ENCODE measurements at places on chromosomes 2 and 18.

- DNase-seq = peak; percentile 52
These were observed 435 bp downstream of the IFT172 start for GRCh38 chr2:27489118-27489497.

- DNase-seq = no peak
These were observed 7.7 kb downstream of the FHL2 start for GRCh38 chr2:105391058-105391627.

GRCh38 chr2:192139813-192140212 lies 54.9 kb downstream of the TMEFF2 start:
- no peak for DNase-seq

GRCh38 chr2:166057370-166058164 lies 70.3 kb downstream of the SCN1A start:
- DNase-seq = peak; percentile 55

DNA sequence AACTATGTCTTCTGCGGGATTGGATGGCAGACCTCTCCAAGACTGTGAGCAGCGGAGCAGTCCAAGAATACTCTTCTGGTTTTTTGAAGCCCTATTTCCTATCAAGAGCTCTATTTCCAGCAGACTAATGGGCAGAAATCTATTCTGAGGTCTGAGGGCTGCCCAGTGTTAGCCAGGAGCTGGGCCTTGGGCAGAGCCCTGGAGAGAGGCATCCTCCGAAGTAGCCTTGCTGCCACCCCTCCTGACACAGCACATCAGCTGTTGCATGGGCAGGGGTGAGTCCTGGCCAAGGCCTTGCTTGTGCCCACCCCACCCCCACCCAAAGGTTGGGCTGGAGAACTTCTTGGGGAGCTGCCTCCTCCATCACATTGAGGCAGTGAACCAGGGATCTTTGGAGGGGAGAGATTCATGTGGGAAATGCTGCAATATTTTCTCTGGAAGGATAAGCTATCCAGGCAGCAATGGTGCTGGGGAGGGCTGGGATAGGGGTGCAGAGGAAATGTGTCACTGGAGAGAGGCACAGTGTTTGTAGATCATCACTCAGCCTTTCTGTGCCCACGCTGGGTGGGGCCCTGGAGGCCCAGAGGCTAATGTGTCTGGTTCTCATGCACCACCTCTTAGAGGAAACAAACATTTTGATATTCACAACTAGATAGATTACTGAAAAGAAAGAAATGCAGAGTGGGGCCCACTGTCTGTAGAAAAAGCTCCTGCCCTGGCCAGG lies 104.7 kb downstream of the VSNL1 start:
- DNase-seq = no peak

DNA sequence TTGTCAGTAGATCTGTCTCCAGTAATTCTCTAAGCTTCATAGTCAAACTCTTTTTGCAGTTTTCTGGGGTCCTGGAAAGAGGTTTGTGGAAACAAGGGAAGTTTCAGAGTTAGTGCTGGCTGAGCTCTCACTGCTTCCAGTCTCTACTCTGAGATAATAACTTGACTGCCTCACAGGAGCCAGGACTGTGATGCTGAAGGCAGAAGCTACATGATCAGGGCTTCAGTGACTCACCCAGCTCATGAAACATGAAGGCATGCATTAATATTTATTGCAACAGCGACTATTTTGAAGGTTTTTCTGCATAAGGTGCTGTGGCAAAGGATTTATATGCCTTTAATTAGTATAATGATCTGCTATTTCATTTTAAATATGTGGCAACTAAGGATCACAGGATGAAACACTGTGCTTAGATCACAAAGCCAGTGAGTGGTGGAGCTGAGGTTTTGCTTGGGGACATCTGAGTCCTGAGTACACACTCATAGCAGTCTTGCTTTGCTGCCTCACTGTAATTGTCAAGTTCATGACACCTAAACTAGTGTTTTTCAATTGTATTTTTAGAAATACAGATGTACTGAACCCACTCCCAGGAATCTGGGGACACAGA lies 448.4 kb upstream of the GCFC2 start:
- DNase-seq = no peak

GRCh38 chr2:59804732-59805131 lies 748.7 kb downstream of the BCL11A start:
- DNase-seq = no peak

DNA sequence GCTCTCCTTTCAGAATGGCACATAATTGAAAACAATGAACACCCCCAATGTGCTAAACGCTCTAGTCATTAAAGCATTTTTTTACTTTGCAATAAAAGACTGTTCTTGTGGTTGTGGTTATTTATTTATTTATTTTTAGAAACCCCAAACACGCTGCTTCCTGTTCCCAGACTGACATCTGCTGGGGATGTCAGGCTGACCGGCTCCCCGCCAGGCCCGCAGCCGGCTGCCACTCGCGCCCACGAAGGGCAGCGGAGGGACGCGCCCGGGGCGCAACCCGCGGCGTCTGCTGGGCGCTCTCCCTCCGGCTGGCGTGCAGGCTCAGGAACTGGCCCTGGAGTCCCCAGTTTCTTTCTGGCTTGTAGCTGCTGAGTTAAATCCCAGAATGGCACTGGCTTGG lies 83.1 kb upstream of the SP3 start:
- DNase-seq = no peak

GRCh38 chr18:67518566-67518965 lies 2.0 kb upstream of the DSEL start:
- no peak for DNase-seq

DNA sequence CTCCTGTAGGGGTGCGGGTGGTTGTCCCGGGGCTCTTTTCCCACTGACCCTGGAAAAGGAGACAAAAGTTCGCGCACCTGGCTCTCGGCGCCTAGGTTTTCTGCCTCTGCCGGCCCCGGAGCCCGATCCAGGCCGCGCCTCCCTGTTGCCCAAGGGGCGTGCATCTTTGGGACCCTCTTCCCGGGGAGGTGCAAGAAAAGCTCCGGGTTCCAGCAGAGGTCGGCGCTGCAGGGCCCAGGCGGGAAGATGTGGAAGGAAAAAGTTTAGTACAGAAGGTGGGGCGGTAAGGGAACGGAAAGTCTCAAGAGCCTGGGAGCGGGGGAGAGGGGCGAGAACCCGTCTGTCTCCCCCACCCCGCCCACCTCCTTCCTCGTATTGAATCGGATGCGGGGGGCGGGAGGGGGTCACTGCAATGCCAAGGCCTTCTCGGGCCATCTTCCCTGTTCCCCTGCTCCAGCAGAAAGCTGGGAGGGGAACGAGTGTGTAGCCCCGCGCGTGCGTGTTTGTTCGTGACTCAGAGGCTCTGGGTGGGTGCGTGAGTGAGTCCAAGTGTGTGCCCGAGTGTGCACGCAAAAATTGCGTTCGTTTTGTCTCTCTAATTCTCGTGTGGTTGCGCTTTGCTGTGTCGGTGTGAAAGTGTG lies 6.3 kb upstream of the EN1 start:
- no peak for DNase-seq

DNA sequence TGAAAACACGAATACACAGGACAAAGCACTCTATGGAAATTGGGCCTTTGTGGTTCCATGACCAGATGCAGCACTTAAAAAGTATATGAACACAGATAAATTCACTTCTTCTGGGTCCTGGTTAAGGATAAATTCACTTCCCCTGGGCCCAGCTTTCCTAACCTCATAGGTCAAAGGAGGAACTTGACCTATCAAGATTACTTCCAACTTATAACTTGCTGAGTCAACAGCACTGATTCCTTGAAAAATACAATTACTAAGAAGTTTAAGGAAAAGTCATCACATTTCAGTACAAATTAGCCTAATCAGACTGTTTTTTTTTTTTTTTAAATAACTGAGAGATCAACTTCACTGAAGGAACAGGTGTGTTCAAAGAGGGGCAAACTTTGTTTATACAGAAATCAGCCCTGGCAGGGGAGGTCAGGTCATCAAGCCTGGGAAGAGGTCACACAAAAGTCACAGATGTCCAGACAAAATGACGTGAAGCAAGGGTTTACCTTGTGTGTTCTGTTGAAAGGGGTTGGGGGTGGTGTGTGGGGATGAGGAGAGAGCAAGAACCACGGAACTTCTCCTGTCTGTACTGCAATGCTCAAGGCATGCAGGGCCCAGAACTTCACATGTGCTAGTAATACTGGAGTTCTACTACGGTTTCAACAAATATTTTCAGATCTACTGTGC lies 55.8 kb downstream of the PPP4R1 start:
- no peak for DNase-seq

DNA sequence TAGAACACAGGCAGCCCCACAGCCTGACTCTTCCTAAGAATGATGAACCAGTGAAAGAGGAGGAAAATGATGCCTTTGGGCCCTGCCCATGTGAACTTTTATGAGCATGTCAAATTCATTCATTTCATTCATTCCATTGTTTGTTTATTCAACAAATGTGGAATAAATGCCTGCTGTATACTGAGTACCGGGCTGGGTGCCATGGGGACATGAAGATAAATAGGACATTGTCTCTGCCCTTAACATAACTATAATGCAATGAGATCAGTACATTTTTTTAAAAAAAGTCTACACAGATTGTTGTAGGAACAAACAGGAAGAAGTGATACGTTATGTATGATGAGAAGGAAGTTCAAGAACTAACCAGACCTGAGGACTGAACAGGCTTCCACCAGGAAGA lies 14.7 kb downstream of the MREG start:
- no peak for DNase-seq

DNA sequence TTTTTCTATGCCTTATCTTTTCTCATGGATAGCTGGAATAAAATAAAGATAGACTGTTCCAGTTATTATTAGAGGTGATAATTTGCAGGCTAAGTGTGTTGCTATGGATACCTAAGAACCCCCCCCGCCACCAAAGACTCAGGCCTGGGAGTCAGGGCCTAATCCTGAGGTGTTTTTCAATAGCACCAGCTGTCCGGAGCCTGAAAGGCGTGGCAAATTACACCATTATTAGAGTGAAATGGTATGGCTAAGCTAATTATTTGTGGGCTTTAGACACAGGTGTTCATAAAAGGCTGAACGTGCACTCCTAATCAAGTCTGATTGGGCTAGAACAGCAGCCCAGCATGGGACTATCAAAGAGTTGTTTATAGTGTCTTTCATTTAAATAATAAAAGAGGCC lies 293.2 kb upstream of the DCC start:
- peak; percentile 99 for DNase-seq

- DNase-seq = no peak
These were observed 23.2 kb downstream of the PRKD3 start for GRCh38 chr2:37301408-37301807.

GRCh38 chr2:145623136-145623535 lies 1103.2 kb upstream of the ZEB2 start:
- no peak for DNase-seq

DNA sequence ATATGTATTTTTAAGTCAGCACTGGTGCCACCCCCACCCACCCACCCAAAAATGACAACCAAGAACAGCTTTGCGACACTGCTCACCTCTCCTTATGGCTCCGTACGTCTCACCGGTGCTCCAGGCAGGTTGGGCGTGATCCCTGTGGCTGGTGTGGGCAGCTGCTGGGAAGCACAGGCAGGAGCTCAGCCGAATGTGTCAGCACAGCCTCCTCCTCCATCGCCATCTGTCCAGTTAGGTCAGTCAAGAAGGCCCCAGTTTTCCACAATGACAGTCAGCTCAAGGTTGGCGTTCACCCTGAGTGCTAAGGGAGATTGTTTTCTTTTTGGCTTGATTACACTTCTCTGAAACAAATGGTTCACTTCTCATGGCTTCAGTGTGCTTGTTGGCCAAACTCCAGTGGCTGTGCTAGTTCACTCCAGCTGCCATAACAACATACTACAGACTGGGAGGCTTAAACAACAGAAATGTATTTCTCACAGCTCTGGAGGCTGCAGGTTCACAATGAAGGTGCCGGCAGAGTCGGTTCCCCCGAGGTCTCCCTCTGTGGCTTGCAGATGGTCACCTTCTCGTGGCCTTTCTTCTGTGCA lies 30.2 kb downstream of the AMER3 start:
- no peak for DNase-seq

GRCh38 chr18:50507120-50507590 lies 52.7 kb upstream of the MAPK4 start:
- peak; percentile 82 for DNase-seq

GRCh38 chr2:38207168-38207567 lies 131.2 kb upstream of the CYP1B1 start:
- no peak for DNase-seq

- DNase-seq = no peak
These were observed 28.2 kb downstream of the BCL2L11 start for GRCh38 chr2:111148925-111149324.

GRCh38 chr2:225353579-225354085 lies 45.9 kb upstream of the NYAP2 start:
- no peak for DNase-seq

- DNase-seq = no peak
These were observed 127.7 kb downstream of the DYSF start for GRCh38 chr2:71581026-71581425.

DNA sequence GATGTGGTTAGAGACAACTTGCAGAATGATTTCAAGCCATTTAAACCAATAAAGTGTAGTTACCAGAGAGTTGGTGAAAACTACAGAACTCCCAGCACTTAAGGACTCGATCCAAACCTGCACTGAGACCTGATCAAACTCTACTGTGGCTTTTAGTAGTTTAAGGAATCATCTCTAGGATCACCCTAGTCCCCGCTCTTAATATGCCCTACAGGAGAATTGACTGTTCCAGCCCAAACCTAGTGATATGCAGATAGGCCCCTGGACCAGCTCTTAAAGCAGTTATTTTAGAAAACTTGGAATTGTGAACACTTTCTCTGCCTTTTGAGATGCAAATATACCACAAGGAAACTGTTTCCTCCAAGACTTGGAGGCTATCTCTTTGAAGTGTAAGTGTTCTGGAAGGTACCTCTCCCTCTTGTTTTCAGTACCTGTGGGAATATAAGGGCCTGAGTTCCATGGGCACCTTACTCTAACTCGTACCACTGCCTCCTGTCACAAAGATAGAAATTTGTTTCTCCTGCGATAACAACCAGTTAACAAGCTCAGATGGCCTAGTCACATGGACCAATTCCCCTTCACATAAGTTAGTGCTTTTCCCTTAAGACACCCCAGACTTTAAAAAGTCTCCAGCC lies 1367.2 kb upstream of the SLC39A10 start:
- DNase-seq = no peak

DNA sequence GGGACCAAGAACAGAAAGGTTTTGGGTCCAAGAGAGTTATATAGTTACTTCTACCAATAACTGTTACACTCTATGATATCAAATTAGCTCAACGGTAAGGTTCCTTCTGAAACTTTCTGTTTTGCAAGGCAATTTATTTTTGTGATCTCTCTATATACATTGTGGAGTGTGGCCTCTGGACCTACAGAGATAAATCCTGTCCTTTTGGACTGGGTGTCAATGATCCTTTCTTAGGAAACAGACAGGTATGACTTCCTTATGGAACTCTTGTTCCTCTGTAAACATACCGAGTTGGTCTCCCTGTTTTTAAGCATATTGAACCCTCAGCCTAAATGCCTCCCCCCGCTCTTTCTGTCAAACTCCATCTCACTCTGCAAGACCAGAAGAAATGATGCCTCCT lies 1117.8 kb downstream of the BCL11A start:
- no peak for DNase-seq

DNA sequence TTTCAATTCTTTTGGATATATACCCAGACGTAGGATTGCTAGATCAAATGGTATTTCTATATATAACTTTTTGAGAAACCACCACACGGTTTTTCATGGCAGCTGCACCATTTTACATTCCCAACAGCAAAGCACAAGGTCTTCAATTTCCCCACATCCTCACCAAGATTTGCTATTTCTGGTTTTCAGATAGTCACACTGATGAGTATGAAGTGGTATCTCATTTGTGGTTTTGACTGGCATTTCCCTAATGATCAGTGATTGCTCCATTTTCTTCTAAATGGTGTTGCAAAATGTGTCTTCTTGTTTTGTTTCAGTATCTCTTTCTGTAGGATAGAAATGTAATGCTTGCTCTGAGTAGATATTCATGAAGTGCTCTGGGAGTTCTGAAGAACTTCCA lies 52.0 kb downstream of the ANKRD44 start:
- no peak for DNase-seq

GRCh38 chr2:224513991-224514390 lies 71.2 kb downstream of the CUL3 start:
- no peak for DNase-seq

All from COR-L47 (cell line).